ENCODE measurements at places on chromosomes 11 and 22.
A peak's percentile ranks its signal among the peaks of the same experiment; 100 is the strongest.

DNA sequence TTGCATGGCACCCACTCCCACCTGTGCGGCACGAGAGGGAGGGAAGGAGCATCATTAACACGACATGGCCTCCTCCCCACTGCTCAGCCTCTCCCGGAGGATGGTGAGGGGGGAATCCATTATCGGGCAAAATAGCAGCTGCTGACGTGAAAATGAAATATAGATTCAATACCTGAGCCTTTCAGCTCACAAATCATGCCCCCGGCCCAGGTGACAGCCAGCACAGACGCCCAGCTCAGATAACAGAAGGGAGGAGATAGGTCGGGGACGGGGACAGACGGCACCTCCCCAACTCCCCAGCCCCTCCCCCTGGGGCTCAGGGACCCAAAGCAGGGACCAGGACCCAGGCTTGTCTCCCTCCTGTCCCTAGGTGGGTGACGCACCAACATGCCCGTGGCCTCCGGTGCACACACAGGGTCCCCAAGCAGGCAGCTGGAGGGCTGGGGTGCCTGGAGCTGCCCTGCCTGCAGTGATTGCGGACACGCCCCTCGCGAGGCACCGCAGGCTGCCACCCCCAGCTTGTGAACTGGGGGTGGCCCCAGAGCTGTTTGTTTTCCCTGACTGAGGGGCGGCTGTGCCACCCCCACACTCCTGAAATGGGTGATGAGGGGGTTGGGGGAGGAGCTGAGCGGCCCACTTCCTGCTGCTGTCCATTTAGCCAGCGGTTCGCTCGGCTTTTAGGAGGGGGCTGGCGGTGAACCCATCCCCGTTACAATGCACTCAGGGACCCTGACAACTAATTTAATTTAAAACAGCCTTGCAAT, 31.7 kb downstream of the FLRT1 start:
- no peak for DNase-seq

GRCh38 chr11:66371627-66372415, at the start of gene SLC29A2:
SLC29A2 (minus strand) TSS chr11:66371760; CDS start chr11:66371591, 169 bp downstream.
- DNase-seq = no peak

- peak; percentile 24 for DNase-seq
Measured at GRCh38 chr11:269146-269890, 8.9 kb upstream of the NLRP6 start.

- DNase-seq = no peak
Measured at GRCh38 chr11:127972816-127973215, 614.5 kb downstream of the ETS1 start.

GRCh38 chr11:73384125-73384441, 7.9 kb downstream of the RELT start:
- DNase-seq = no peak

DNA sequence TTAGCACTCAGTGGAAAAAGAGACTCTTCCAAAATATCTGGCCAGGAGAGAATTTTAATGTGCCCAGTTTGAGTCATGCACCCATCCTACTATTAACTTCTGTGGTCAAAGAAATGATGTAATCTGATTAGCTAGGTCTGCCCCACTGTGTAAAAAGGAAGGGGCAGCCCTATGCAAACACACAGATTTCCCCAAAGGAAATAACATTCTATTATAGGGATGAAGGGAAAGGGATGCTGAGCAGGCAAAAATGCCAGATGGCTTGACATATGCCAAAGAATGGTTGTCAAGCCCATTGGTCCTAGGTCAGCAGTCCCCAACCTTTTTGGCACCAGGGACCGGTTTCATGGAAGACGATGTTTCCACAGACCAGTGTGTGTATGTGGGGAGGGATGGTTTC, 43.3 kb upstream of the PAK1 start:
- no peak for DNase-seq

DNA sequence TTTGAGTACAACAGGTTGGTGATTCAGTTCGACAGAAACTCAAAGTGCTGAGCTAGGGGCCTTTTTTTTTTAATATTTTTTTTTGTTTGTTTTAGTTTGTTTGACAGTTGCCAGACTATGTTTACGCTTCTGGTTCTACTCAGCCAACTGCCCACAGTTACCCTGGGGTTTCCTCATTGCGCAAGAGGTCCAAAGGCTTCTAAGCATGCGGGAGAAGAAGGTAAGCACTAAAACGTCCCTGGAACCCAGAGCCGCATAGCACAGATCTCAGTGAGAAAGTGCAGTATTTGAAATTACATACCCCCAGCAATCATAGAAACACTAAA, 649 bp downstream of the PRRG4 start:
- DNase-seq = no peak

- DNase-seq = no peak
Measured at GRCh38 chr11:21769188-21769587, 423.7 kb upstream of the ANO5 start.

DNA sequence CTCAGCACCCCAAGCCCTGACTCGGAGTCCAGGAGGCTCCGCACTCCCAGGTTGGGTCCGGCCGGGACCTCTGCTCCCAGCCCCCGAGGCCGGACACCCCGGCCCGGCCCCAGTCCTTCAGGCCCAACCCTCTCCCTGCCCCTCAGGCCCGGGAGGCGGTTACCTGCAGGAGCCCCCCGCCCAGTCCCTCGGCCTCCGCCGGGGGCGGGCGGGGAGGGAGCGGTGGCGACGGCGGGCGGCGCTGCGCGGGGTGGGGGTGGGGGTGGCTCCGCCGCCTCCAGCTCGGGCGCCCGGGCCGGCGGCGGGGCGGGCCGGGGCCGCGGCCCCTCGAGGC, 310 bp downstream of the TCF20 start:
- no peak for DNase-seq

- DNase-seq = no peak
Measured at GRCh38 chr11:88353835-88354496, 16.4 kb upstream of the CTSC start.

GRCh38 chr22:29871684-29872083, 11.3 kb upstream of the MTMR3 start:
- DNase-seq = no peak

DNA sequence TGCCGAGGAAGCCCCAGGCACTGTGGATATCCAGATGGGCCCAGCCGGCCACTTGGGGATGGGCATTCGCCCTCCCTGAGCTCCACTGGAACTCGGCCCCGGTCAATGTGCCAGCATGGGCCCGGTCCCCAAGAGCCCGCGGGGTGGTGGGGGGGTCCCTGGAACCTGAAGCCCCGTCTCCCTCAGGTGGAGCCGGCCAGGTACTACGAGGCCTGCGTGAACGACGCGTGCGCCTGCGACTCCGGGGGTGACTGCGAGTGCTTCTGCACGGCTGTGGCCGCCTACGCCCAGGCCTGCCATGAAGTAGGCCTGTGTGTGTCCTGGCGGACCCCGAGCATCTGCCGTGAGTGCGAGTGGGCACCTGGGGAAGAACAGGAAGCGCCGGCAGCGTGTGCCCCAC, 21.2 kb downstream of the MUC5AC start:
- DNase-seq = no peak

GRCh38 chr11:94948070-94948617, 25.2 kb downstream of the CWC15 start:
- no peak for DNase-seq

GRCh38 chr11:8352103-8352875, 88.6 kb upstream of the LMO1 start:
- no peak for DNase-seq

GRCh38 chr11:9462172-9462799, 1.5 kb downstream of the ZNF143 start:
- no peak for DNase-seq

DNA sequence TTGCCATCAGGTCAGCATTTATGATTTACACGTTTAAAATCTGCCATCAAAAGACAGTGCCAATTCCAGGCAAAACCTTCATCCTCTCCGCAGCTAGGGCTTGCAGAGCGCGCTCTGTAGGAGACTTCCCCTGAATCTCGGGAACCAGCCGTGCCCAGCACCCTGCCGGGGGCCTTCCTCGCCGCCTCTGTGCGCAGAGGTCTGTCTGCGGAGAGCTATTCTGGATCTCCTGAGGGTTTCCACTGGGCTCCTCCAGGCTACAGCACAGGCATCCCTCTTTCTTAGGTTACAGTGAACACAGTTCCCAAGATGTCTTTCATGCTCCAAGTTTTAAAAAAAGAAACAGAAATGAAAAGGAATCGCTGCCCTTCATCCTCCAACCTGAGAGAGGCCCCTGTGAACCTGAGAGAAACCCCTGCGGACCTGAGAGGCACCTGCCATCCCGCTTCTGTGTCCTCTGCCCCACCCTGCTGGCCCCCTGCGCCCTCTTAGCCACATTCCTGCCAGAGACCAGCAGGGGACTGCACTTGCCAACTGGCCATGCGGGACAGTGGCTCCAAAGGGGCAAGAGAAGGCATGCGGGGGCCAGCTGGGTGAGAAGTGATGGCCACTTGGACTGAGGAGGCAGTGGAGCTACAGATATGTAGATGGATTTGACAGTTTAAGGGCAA, 16.1 kb downstream of the TP53AIP1 start:
- no peak for DNase-seq

DNA sequence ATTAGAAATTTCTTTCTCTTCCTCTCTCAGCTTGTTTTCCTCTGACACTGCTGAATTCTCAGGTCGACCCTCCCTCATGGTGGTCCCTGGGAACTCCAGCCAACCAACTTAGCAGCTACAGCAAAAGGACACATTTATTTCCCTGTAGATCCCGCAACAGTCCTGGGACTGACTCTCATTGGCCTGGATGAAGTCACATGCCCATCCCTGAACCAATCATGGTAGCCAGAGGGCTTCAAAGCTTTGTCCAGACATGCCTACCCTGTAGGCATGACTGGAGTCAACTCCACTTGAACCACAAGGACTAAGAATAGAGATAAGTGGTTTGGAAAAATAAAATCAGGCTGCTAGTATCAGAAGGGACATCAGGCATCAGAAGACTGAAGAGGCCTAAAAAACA, 84.6 kb upstream of the LRRC55 start:
- DNase-seq = no peak

DNA sequence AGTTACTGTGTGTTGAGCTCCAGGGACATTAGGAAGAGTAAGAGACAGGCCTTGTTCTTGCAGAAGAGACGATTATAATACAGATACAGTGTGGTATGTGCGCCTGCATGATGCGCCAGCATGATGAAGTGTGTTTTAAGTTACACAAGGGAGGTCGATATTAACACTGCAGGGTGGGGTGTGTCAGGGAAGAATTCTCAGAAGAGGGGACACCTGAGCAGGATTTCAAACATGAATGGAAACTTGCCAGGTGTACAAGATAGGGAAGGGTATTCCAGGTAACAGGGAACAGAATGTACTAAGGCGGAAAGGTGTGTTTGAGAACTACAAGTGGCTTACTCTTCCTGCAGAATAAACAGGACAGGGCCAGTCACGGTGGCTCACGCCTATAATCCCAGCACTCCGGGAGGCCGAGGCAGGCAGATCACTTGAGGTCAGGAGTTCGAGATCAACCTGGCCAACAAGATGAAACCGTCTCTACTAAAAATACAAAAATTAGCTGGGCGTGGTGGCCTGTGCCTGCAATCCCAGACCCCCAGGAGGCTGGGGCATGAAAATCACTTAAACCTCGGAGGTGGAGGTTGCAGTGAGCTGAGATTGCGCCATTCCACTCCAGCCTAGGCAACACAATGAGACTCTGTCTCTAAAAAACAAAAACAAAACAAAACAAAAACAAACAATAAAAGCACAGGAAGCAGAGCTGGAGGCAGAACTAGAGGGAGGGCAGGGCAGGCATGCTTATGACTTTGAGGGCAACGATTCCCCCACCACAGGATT, 59.0 kb downstream of the SYN3 start:
- DNase-seq = no peak

DNA sequence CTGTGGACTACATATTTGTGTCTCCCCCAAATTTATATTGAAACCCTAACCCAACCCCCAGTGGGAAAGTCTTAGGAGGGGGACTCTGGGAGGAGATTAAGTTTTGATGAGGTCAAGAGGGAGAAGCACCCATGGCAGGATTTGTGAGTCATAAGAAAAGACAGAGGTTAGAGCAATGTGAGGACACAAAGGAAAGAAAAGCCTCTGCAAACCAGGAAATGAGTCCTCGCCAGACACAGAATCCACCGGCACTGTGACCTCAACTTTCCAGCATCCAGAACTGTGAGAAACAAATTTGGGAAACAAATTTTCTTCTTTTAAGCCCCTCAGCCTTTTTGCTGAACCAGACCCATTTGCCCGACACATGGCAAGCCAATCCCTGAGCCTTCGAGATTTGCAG, 397.0 kb downstream of the NTM start:
- DNase-seq = no peak

DNA sequence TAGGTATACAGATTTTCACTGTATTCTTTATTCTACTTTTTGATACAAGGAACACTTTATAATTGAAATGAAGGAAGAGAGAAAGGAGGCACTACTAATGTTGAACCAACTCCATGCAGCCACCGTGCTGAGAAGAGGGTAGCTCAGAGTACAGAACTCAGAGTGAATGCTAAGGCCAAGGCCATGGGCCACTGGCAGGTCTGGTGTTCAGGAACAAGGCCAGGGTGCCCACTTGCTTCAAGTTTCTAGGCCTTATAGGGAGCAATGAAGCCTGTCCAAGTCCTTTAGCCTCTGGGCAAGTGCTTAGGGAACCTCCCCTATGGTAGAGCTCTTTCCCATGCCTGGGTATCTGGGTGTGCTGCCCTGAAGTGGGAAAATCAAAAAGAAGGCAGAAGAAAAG, 235.0 kb downstream of the TENM4 start:
- DNase-seq = no peak
